ENCODE measurements at places on chromosomes 4 and X.
A peak's percentile ranks its signal among the peaks of the same experiment; 100 is the strongest.

DNA sequence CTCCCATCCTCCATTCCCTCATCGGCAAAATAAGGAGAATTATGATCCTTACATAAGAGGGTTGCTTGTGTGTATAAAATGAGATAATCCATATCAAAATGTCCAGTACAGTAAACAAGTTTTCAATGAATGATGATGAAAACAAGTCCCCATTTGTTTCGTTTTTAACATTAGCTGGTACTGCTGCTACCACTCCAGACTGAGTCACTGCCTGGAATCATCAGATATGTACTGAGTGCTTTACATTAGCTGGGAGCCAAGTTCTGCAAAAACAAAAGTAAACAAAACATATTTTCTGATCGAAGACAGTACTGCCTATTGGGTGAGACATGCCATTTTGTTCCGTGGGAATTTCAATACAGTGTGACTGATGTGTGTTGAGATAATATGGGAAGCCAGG is 123.2 kb upstream of the IGFBP7 start:
- DNase-seq, result no peak
- peaks cover 4% of the 10 kb centered on the region for H3K27me3 ChIP-seq
- no peak overlapping the region for H3K4me3 ChIP-seq
- H3K36me3 ChIP-seq, result no peaks in the 10 kb centered on the region
- H3K4me1 ChIP-seq, result peaks cover 21% of the 10 kb centered on the region

GRCh38 chrX:119655125-119655524 is 37.8 kb downstream of the SEPTIN6 start:
- no peaks in the 10 kb centered on the region for H3K27me3 ChIP-seq
- peaks cover 19% of the 10 kb centered on the region for H3K4me1 ChIP-seq
- H3K27ac ChIP-seq, result peak overlapping the region; percentile 35

DNA sequence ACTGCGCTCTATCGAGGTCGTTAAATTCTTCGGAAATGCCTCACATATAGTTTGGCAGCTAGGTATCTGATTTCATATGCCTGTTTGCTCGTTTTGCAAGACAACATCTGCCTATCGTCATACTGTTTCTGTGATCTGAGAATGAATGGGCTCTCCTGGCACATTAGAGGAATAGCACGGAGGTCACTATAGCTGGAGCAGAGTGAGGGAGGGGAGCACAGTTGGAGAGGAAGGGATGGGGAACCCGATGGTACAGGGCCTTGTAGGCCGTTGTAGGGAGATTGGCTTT is 552 bp downstream of the IKBKG start:
- peak overlapping the region; percentile 98 for H3K27ac ChIP-seq
- H3K4me3 ChIP-seq, result peak overlapping the region; percentile 97
- peaks cover 7% of the 10 kb centered on the region for H3K36me3 ChIP-seq
- no peaks in the 10 kb centered on the region for H3K27me3 ChIP-seq
- peaks cover 11% of the 10 kb centered on the region for H3K4me1 ChIP-seq
- no peak for DNase-seq

DNA sequence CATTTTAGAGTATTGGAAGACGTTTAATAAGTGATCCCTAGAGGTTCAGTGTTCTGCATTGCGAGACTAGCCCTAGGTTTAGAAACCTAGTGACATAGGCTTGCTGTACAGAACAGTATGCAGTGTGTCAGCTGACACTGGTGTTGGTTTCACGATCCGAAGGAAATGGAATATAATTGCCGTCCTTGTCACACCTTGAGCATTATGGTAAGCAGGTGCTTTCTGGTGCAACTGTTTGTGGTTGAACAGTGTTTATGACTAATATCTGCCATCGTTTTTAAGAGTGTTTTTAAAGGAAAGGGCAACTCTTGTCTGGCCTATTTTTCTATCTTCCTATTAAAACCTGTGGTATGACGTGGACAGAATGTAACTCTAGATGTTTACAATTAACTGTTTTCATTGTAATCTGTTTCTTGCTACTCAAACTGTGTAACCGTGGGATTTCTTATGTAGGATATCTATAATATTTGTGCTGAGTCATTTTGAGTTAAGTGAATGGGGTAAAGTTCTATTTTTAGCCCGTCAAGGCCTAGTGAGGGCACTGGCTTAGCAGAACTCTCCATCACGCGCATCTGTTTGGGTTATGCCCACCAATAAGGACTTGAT is 53.8 kb upstream of the TBC1D14 start:
- H3K4me3 ChIP-seq, result no peak overlapping the region
- peaks cover 12% of the 10 kb centered on the region for H3K4me1 ChIP-seq
- H3K27ac ChIP-seq, result peak overlapping the region; percentile 14
- H3K27me3 ChIP-seq, result no peaks in the 10 kb centered on the region

- H3K4me1 ChIP-seq, result peaks cover 6% of the 10 kb centered on the region
- no peaks in the 10 kb centered on the region for H3K36me3 ChIP-seq
- H3K27ac ChIP-seq, result no peak overlapping the region
- DNase-seq, result peak; percentile 32
Observed at GRCh38 chrX:25523574-25524540, 508.1 kb upstream of the ARX start.

- H3K27ac ChIP-seq, result no peak overlapping the region
- H3K27me3 ChIP-seq, result no peaks in the 10 kb centered on the region
- DNase-seq, result no peak
- H3K4me1 ChIP-seq, result peaks cover 8% of the 10 kb centered on the region
- no peaks in the 10 kb centered on the region for H3K36me3 ChIP-seq
- H3K4me3 ChIP-seq, result no peak overlapping the region
Observed at GRCh38 chrX:10988653-10989052, 122.5 kb upstream of the HCCS start.

DNA sequence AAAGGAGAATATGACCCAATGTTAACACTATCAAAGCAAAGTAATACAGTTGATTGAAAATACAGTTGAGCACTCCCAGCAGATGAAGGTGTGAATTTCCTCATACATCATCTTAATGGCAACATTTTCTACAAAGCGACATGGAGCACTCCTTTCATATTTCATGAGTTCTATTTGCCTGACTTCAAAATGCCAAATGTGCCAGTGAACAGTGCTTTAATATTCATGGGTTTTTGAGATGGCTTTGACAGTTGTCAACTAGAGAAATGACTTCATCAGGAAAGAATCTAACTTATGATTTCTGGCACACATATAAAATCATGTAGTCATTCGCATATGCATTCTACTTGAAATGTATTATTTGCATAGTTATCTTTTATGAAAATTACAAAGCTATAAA is 222.4 kb downstream of the GALNTL6 start:
- no peaks in the 10 kb centered on the region for H3K36me3 ChIP-seq
- no peak overlapping the region for H3K4me3 ChIP-seq
- no peaks in the 10 kb centered on the region for H3K27me3 ChIP-seq
- no peak overlapping the region for H3K27ac ChIP-seq
- H3K4me1 ChIP-seq, result no peaks in the 10 kb centered on the region
